ENCODE measurements at places on chromosomes 6 and 20.

DNA sequence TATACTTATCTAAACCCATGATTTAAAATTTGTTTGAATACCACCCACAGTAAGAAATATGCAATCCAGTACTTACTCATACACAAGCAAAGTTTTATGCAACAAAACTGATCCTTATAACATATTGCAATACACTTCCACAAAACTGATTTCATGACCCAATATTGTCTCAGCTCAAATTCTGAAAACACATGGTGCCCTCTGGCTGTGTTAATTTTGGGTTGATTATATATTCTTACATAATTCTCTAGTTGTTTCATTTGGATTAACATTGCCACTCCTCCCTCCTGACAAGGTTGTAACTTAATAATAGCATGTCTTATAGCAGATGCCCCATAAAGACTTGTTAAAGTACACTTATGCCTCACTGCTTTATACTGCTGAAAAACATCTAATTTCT lies 73.0 kb upstream of the TULP1 start:
- DNase-seq = no peak

DNA sequence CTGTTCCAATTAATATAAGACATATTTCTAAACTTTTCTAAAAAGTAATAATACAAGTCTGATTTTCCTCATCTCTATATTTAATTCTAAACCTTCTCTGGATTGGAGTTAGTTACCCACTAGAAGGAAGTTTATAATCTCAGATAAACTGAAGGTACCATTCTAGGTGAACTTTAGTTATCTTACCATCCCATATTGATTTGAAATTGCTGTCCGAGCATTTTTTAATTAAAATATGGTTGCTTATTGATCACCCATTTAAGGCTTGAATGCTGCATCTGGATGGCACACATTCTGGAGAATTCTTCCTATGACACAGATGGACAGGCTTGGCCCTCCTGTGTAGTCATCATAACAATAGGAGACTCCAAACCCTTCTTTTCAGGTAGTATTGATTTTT lies 8.0 kb downstream of the RNF182 start:
- DNase-seq = no peak

- DNase-seq = no peak
Measured at GRCh38 chr20:39010496-39010895, 48.4 kb downstream of the DHX35 start.

DNA sequence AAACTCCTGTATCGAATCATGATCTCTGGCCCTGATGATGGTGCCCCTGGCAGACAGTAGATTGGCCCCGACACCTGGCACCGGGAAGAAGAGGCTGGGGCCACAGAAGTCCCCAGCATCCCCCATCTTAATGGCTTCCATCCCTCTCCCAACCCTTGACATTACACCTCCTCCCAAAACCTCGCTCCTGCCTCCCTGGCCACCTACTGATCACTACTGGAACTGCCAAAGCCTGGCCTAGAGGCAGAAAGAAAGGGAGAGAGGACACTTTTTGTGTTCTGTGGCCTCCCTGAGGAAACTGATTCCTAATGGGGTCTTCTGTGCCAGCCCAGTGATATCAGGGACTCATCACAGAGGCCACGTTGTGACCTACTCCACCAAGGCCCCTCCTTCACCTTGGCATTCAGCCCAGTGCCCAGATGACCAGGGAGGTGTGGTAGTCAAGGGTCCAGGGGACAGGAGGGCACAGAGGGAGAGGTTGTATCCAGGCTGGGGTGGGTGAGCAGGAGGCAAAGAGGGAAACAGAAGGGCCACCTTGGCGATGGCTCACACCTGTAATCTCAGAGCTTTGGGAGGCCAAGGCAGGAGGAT lies 6.1 kb downstream of the C20orf173 start:
- DNase-seq = no peak

DNA sequence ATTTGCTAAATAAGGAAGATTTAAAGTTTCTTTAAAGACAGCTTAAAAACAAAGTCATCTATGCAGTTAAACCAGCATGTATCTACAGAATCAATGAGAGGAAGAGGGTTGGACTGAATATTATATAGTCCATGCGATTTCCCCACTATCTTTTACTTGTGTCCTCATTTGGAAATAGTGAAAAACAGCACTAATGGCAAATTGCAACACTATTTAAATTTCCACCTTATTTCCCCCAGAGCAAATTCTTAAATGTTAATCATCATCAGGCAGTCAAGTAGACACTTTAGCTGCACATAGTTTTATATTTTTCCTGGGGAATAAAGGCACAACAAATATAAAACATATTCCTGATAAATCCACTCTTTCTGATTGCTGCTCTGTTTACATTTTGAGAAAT lies 114.6 kb downstream of the LCA5 start:
- no peak for DNase-seq

Data from astrocyte of the spinal cord (primary cell).